ENCODE measurements at places on chromosomes 11 and 22.
A peak's percentile ranks its signal among the peaks of the same experiment; 100 is the strongest.

DNA sequence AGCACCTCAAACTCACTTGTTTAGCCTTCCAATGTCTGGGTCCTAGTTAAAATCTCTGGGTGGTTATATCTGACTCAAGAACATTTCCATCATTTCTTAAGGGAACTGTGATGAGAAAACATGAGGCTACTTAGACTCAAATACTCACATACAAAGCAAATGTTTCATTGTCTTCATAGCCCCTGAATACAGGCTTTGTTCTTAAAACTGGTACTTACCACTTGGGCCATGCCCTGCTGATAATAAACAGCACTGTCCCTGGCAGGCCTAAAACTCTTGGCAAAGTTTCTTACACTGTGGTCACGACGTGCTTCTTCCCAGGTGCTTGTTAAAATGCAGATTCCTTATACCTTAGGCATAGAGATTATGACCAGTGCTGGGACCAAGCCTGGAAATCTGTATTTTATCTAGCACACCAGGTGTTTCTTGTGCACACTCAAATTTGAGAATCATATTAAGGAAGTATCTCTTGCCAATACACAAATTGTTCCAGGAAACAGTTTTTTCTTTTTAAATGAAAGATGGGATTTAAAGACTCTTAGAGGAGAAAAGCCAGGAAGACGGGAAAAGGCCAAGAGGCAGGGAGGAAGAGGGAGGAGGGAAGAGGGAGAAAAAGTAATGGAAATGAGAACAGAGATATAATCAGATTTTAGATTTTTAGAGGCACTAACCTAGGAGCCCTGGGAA, 287.9 kb upstream of the MPPED2 start:
- no peak for DNase-seq

GRCh38 chr11:126308271-126308671, 4.4 kb downstream of the DCPS start:
- no peak for DNase-seq

DNA sequence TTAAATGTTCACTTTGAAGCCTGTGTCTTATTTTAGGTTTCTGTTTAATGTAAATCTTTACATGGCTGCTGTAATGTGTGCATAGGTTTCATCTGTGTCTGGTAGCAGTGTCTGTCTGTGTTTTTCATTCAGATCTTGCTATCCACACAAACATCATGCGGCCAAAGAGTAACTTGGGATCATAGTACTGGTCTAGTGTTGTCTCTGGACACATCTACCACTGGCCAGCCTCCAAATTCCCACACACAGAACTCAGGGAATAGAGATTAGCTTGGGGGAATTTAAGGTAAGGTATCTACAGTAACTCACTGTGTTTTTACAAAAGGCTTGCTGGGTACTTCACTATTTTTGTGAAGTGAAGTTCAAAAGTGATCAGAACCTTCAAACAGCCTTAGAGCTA, 32.1 kb upstream of the ZNF143 start:
- DNase-seq: no peak

- DNase-seq: no peak
Measured at GRCh38 chr11:17950644-17951043, 62.2 kb downstream of the SERGEF start.

- DNase-seq: no peak
Measured at GRCh38 chr11:46102843-46103242, 18.4 kb downstream of the PHF21A start.

- no peak for DNase-seq
Measured at GRCh38 chr11:32388871-32389770, 46.2 kb downstream of the WT1 start.

GRCh38 chr22:22479116-22479515, 29.4 kb downstream of the ZNF280B start:
- no peak for DNase-seq

DNA sequence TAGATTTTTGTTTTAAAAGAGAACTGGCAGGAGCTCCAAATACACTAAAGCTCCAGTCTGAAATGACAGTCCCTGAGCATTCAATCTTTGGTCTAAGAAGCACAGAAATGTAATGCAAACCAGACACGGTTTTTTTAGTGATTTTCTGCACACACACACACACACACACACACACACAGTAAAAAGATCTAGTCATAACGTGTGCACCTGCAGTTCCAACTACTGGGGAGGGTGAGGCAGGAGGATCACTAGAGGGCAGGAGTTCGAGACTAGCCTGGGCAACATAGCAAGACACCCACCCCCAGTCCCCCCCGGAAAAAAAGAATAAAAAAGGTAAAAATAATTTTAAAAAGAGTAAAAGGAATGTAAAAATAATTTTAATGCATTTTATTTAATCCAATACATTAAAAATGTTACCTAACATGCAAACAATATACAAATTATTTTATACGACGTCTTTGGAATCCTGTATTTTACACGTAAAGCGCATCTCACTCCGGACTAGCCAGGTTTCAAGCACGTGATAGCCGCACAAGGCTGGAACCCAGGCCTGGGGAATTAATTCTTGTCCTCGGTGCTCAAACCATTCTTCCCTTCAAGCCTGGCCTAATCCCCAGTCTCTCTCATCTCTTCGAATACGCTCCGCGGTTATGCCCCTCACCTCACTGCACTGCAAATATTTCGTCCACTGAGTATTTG, 762 bp upstream of the TBC1D22A start:
- no peak for DNase-seq

DNA sequence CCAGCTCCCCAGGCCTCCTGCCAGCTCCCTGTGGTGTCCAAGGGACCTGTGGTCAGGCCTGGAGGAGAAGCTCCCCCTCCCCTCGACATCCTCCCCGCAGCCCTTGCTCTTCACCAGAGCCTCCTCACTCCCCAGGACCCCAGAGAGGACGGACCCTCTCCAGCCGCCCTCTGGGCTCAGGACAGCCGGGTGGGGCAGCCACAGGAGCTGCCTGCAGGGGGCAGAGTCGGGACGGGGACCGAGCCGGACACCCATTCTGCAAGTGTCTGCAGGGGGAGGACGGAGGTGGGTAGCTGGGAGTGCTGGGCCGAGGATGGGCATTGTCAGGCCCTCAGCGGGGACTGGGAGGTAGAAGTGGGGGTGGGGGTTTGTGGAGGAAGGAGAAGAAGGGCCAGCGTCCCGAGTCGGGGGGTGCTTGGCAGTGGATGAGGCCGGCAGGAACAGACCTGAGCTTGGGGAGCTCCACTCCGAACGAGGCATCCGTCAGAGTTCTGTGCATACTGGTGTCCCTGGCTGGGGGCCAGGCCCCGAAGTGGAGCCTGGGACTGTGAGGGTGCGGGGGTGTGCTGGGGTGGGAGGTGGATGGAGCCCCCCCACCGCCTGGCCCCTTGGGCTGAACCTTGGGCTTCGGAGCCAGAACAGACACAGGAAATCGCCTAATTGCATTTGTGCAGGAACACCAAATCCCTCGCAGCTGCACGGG, 15.2 kb downstream of the PRR33 start:
- peak; percentile 80 for DNase-seq

DNA sequence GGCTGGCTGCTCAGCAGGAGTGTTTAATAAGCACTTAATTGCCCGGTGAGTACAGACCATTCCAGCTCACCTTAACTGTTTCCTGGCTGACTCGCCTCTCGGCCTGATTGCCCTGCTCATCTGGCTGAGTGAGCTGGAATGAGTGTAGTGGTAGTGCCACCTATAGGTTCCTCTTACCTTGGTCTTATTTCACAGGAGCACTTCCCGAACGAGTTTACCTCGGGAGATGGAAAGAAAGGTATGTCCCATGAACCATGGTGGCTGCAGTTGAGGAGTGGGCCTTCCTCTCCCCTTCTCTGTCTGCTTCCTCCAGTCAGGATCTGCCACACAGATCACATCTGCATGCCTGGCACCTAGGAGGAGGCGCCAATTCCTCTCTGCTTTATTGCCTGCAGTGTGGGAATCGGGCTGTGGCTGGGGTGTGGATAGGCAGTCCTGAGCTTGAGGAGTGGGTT, 26.7 kb downstream of the UPB1 start:
- no peak for DNase-seq

- no peak for DNase-seq
Measured at GRCh38 chr11:67372321-67372992, 941 bp downstream of the CLCF1 start.

DNA sequence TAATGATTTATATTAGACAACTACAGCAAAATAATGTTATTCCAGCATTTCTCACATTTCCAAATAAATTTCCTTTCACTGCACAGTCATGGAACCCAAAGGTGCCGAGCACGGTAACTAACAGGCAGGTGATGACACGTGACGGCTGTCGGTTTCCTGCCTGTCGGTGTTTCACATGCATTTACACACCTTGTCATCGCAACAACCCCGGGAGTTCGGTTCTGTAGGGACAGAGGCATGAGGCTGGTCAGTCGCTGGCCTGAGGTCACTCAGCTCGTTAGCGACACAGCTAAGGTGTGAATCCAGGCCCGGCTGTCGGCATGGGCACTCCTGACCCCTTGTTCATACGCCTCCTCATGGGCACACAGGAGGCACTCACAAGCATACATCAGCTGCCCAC, 9.9 kb downstream of the DNAL4 start:
- DNase-seq: no peak

Measured in tibial artery (tissue), 4 donors.